ENCODE measurements at places on chromosomes 1 and 21.

- DNase-seq = no peak
Observed at GRCh38 chr21:44458971-44459711, 3.8 kb downstream of the LRRC3 start.

- DNase-seq = no peak
Observed at GRCh38 chr1:16352842-16353535, 709 bp upstream of the FBXO42 start.

DNA sequence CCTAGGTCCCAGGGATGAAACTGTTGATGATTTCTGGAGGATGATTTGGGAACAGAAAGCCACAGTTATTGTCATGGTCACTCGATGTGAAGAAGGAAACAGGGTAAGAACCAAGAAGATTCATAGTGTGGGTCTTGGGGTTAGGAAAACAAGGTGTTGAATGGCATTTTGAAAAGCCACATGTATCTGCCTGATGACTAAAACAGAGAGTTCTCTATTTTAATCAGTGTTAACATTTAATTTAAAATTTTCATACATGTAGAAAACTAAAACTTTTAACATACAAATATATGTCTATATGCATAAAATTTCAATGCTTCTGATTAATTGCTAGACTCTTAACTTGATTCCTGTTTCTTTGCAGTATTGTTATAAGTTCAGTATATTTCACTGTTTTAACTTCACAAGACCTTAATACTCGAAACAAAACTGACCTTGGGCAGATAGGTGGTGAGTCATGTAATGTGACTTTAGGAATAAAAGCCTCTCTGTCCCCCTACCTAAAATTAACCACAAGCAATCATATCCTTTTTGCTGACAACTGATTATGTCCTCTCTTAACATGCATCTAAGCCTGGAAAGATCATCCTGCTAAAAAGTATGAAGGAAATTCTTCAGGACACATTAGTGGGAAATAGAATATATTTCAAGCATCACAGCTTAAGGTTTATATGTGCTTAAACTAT, 95.6 kb downstream of the PTPRC start:
- no peak for DNase-seq

DNA sequence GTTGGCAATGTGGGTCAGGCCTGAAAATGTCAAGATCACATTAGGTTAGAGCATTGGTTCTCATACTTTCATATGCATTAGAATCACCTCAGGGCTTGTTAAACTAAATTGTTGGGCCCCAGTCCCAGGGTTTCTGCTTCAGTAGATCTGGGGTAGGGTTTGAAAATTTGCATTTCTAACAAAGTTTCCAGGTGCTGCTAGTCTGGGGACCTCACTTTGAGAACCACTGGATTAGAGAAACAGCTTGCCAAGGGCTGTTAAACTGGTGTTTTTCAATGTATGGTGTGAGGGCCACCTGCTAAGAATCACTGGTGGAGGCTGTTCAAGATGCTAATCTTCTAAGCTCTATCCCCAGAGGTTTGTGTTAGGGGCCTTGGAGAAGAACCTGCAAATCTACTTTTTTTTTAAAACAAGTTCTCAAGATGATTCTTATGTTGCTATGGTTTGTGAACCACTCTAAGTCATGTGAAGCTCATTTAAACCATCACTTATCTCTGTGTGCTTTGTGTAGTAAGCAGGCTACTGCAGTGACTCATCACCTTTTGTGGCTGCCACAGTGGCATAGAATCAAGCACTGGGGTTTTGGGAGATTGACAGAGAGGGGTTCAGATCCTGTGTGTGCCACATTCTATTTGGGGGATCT, 152.2 kb downstream of the S1PR1 start:
- no peak for DNase-seq

- DNase-seq = no peak
Observed at GRCh38 chr1:208766832-208767231, 522.6 kb upstream of the PLXNA2 start.

DNA sequence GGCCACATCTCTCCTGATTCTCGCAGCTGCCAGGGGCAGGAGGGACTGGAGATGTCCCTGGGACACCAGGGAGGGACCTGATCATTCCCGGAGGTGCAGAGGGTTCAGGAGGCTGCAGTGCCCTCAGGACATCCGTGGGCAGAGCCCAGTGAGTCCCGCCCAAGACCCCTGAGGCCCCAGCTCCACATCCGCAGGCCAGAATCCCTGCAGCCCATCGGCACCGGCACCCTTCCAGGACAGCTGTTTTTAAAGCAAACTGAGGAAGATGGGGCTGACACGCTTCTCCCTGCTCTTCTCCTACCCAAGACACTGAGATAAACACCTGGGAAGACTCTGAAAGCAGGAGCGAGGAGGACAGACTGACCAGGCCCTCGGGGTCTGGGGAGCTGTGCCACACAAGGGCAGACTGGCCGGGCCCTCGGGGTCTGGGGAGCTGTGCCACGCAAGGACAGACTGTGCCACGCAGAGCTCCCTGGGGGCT, 25.5 kb downstream of the SLC19A1 start:
- no peak for DNase-seq

DNA sequence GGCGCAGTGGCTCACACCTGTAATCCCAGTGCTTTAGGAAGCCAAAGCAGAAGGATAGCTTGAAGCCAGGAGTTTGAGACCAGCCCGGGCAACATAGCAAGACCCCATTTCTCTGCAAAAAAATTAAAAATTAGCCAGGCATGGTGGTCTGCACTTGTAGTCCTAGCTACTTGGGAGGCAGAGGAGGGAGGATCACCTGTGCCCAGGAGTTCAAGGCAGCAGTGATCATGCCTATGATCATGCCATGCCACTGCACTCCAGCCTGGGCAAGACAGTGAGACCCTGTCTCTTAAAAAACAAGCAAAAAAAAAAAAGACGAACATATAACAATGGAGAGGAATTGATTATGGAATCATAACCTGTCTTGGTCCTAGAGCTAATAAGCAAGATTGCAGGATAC, 45.1 kb downstream of the FBXO42 start:
- DNase-seq = no peak

- DNase-seq = no peak
Observed at GRCh38 chr21:43910460-43910859, 45.4 kb downstream of the AGPAT3 start.

DNA sequence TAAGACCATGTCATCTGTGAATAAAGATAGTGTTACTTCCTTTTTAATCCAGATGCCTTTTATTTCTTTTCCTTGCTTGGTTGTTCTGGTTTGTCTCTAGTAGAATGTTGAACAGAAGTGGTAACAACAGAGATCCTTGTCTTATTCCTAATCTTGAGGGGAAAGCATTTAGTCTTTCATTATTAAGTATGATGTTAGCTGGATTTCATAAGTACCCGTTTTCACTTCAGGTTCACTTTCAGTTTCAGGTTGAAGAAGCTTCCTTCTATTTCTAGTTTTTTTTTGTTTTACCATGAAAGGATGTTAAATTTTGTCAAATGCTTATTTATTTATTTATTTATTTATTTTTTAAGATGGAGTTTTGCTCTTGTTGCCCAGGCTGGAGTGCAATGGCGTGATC, 22.3 kb upstream of the AGPAT3 start:
- no peak for DNase-seq

- no peak for DNase-seq
Observed at GRCh38 chr1:199855580-199855979, 171.9 kb upstream of the NR5A2 start.

- DNase-seq = no peak
Observed at GRCh38 chr1:226304291-226304955, 4.5 kb downstream of the LIN9 start.

DNA sequence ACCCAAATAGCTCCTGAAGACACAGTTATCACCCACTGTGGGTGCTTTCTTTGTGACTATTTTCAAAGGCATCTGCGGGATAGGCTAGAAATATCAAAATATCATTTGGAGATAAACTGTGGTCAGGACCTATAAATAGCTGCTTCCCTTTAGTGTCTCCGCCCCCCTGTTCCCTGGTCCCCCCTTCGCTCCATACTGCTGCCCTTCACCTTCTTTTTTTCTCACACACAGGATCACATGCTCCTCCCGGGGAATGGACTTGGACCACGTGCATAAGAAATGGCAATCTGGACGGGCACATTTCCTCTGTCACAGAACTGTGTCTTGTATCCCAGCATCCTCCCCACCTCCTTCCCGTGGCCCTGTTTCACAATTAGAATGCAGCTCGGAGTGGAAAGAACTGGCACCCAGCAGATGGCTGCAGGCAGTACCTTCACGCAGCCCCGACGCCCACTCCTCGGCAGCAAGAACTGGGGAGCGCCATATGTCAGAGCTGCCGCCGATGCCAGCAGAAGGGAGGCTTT, 68.8 kb upstream of the SSX2IP start:
- DNase-seq = no peak

DNA sequence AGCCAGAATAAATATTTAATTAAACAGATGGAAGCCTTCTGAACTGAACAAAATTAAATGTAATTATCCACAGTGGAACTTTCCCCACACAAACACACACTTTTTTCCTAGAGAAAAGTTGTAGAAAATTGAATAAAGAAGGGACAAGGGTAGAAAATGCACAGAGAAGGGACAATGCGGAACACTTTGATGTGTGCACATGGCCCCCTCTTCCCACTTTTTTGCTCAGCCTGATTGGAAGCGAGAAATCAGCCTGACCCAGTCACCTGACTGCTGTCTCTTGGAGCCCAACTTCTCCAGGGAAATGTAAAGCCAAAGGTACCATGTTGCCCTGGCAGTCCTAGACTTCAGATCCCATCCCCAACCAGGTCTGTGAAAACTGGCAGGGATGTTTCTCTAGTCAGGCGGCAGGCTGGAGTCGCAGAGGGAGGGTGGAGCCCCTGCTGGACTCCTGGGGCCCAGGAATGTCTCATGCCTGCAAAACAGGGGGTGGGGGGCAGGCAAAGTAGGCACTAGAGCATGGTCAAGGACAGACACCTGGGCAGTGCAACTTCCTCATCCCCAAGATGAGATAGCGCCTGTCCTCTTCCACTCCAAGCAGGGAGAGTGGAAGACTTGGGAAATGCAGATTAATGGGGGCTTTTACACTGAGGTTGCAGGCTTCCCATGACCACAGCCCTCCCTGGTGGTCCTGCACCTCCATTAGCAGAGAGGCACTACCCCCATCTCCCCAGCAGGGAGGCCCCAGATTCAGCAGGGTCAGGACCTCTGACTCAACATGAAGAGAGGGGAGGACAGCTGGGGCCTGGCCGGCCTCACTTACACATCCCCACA, 2.8 kb downstream of the CERS2 start:
- no peak for DNase-seq

GRCh38 chr21:26732432-26733221, 112.6 kb downstream of the ADAMTS1 start:
- no peak for DNase-seq

GRCh38 chr1:53862507-53862906, 24.4 kb upstream of the NDC1 start:
- DNase-seq = no peak

- no peak for DNase-seq
Observed at GRCh38 chr1:22600071-22600816, 36.2 kb upstream of the C1QA start.

DNA sequence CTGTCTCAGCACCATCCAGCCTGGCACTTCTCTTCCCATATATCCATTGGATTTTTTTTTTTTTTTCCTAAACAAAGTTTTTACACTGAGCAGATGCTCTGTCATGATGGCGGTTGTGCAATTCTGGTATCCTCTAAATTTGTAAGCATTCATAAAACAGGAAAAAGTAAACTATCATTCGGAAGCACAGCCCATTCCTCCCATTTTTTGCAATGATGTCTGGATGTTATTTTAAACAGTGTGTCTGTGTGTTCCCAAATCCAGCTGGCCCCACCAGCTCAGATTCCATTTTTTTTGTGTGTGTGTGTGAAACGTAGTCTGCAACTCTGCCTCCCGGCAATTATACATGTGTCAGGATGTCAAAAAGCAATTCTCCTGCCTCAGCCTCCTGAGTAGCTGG, 33.5 kb downstream of the PDPN start:
- DNase-seq = no peak

DNA sequence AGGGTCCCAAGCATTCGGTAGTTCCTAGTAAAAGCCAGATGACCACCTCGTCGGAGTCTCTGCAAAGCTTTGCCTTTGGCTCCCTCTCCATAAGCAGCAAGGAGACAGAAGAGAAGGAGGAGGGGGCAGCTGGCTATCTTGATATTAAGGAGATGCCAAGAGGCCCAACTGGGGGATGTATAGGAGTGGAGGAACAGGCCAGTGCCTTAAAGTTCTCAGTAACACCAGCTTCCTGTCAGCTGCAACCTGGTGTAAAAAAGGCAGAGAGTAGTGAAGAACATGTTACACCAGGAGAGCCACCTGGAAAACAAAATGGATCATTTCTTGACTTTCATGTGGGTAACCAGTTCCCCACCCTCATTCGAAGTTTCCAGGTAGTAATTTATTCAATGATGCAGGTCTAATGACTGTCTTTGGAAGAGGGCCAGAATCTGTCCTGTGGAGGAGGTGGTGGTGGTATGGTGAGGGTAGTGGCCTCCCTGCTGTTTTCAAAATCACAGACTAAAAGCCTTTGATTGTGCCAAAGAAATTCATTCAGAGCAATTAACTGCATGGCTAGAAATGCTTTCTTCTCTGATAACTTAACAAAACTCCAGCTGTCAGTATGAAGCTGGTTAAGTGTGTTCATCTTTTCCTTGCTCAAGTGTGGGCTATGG, 27.3 kb downstream of the TMEM200B start:
- no peak for DNase-seq

GRCh38 chr1:116478621-116479020, 92.2 kb downstream of the CD58 start:
- DNase-seq = no peak

DNA sequence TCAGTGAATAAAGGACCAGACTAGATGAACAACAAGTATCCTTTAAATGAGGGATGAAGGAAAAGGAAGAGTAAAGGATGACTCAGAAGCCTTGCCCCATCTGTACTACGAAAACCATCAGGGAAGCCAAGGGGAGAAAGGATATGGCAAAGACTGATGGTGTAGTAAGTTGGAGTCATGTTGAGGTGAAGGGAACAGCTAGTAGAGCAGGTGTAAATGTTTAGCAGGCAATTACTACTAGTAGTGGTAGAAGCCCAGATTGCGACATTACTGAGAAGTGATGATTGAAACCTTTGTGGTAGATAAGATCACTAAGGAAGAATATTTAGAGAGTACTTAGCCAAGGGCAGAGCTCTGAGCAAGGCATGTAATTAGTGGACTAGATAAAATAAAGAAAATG, 84.0 kb downstream of the PHTF1 start:
- DNase-seq = no peak

DNA sequence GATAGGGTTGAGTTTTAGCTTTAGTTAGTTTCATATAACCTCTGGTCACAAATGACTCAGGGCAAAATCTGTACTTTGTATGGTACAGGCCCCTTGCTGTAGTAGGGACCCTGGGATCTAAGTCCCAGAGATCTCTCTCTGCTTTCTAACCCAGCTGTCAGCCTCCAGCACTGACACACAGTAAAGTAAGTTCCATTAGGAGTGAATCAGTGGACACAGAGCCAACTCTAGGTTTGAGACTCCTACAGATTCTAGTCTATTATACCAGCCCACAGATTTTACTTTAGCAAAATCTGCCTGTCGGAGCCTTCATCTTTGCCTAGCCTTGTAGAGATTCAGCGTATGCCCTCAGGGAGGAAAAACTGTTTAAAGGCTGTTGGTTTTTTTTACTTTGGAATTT, 52.5 kb downstream of the ANGPTL1 start:
- DNase-seq = no peak

Data from activated CD4-positive, CD25-positive, alpha-beta regulatory T cell treated with anti-CD3 and anti-CD28 coated beads, Interleukin-2, amount 50 U/mL, for 16 hours (primary cell).